ENCODE measurements at places on chromosomes 3 and 15.

DNA sequence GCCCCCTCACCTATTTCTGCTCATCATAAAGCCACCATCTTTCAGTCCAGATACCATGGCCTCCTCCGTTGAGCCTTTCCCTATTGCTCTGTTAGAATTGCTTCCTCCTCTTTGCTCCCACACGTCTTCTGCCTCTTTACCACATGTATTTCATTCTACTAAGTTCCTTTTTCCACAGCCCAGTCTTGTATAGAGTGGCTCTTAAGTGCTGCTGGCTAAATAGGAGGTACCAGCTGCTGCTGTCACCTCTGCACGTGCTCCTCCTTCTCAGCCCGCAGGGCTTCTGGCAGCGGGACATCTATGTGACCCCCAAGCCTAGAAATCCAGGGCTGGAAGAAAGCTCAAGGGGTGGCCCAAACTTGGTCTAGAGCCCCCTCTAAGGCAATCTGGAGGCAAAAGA lies 38.8 kb upstream of the PLXND1 start:
- no peak for DNase-seq

- DNase-seq: no peak
Observed at GRCh38 chr15:77672135-77672534, 39.4 kb upstream of the LINGO1 start.

GRCh38 chr3:154730186-154730585 lies 300.2 kb upstream of the GPR149 start:
- no peak for DNase-seq

GRCh38 chr3:38536671-38537070 lies 40.5 kb downstream of the EXOG start:
- DNase-seq: no peak

GRCh38 chr3:148128136-148128535 lies 569.6 kb upstream of the AGTR1 start:
- DNase-seq: no peak

All from stimulated activated CD8-positive, alpha-beta memory T cell treated with anti-CD3 and anti-CD28 coated beads, Interleukin-7, amount 100 ng/mL, for 1 hour (primary cell).